Heart right ventricle (tissue), 16 donors: ENCODE measurements at places on chromosomes 5 and 9. TPM values are rescaled to one million over a fixed set of nuclear protein-coding genes. Genes with fewer than 3 reads are reported as not detected.

DNA sequence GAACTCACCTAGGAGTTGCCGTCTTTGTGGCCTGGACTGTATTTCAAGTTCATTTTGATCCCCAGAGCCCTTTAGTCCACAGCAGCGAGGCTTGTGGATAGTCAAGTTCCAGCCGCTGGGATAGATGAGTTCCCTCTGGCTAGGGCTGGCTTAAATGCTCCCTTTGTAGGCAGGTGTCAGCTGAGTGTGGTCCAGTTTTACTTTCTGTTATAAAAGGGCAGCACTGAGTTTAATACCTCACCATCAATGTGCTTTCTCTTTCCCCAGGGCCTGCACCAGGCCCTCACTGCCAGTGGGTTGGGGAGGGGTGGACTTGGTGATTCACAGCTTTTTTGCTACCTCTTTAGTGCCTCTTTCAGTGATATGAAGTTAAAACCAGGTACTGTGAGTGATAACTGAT, 188.2 kb downstream of the SLCO4C1 start:
- DNase-seq = no peak

DNA sequence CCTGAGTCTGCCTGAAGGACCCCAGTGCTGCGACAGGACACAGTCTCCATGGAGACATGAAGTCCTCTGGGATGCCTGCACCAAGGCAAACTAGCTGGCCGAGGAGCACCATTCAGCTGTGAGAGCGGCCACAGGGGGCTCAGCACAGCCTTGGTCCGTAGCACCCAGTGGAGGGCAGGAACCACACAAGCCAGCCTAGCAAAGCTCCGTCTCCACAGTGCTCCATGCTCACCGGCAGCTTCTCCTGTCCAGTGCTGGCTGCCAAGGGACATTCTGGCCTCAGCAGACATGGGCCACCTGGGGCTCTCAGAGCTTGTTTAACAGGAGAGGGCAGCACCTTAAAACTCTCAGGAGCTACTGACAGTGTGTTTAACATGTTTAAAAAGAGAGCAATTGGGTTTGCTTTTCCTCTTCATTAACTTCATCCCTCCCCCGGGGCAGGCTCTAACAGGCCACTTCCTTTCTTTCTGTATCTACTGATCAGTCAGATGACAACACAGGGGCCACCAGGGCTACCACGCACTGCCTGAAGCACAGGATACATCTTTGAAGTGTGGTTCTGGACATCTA, 57.0 kb downstream of the SECISBP2 start:
- DNase-seq = no peak

DNA sequence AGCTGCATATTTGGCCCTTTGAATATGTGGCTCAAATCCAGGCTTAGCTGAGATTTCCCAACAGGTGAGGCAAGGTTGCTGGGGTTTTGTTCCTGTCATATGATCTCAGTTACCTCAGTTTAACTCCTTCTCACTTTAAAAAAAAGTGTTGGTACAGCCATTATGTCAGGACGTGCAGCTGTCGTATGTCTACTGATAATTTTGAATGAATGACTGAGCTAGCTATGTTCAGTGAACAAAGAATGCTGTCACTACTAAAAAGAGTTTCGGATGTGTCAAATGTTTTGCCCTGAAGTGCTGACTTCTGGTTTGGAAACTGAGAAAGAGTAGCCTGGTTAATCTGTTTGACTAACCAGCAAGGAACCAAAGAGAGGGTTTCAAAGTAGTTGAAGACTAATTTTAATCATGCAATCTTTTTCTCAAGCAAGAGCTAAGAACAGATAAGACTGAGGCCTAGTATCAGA, 106.3 kb upstream of the NR3C1 start:
- no peak for DNase-seq

GRCh38 chr9:129174102-129174723, 3.8 kb downstream of the IER5L start:
- DNase-seq = peak; percentile 93

- no peak for DNase-seq
Measured at GRCh38 chr9:3736161-3736560, 210.4 kb upstream of the RFX3 start.

GRCh38 chr5:32157078-32157477, 17.0 kb downstream of the GOLPH3 start:
- no peak for DNase-seq

GRCh38 chr9:69391946-69392345, 66.9 kb downstream of the ENTREP1 start:
- peak; percentile 68 for DNase-seq

DNA sequence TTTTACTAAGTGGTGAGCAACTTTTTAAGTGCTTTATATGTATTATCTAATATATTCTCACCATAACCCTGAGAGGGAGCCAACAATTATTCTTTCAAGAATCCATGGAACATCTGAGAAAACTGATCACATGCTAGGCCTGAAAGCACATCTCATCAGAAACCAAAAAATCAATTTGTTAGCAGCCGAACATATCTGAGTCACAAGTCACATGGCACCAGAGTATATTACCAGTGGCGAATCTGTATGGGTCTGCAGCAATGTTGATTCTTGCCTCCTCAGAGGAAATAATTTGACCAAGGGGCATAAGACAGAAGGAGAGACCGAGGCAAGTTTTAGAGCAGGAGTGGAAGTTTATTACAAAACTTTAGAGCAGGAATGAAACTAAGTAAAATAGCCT, 25.3 kb upstream of the SIL1 start:
- no peak for DNase-seq

GRCh38 chr5:18553269-18553668, 919.0 kb downstream of the TAF11L14 start:
- no peak for DNase-seq

DNA sequence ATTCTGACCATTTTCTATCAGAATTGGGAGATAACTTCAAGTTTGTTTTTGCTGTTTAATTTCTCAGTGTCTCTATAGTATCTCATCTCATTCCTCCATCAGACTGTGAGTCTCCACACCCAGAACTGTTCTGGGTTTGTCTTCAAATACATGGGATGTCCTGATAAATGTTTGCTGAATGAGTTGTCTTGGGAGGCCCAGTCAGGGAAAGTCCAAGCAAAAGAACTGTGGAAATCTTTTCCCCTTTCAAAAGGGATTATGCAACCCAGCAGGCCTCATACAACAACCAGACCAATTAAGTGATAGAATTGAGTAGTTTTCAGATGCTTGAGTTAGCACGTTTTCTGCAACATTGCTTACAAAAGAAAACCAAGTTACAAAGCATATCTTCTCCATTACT, 324.4 kb downstream of the BRINP1 start:
- DNase-seq = no peak

GRCh38 chr5:135032999-135033861, 798 bp downstream of the PITX1 start:
- no peak for DNase-seq

- no peak for DNase-seq
Measured at GRCh38 chr9:129109537-129109903, 1.1 kb downstream of the CRAT start.

GRCh38 chr5:100755435-100755834, 147.6 kb downstream of the ST8SIA4 start:
- no peak for DNase-seq

DNA sequence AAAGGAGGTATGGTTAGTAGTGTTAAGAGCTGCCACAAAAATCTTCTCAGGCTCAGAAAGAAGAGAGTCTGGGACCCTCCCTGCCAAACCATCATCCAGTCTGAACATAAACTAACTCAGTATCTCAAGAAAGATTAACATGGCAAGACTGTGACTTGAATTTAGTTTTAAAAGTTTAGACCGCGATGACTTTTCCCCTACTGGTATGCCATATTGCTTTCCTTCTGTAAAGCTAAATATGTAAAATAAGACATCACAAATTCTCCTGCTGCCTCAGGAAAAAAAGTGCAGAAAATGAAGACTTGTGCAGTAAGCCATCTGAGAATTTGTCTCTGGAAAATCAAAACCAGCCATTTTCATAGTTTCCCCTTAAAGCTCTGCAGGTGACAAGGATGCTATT, 85.2 kb upstream of the STARD4 start:
- DNase-seq = no peak

DNA sequence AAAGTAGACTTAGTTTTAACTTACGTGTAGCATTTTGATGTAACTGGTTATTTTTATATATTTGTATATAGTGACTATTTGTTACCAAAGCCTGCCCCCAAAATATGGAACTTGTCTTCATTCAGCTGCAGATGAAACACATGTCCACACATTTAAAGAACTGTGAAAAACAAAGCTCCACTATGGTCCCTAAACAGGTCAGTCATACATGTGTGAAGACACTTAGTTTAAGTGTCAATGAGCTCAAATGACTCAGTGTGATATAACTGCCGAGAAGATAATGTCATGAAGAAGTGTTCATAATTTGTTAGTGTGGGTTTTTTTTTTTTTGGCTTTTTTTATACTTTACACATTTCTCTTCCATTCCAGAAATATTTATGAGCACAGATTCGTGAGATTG, 28.2 kb downstream of the HAVCR1 start:
- DNase-seq = no peak

DNA sequence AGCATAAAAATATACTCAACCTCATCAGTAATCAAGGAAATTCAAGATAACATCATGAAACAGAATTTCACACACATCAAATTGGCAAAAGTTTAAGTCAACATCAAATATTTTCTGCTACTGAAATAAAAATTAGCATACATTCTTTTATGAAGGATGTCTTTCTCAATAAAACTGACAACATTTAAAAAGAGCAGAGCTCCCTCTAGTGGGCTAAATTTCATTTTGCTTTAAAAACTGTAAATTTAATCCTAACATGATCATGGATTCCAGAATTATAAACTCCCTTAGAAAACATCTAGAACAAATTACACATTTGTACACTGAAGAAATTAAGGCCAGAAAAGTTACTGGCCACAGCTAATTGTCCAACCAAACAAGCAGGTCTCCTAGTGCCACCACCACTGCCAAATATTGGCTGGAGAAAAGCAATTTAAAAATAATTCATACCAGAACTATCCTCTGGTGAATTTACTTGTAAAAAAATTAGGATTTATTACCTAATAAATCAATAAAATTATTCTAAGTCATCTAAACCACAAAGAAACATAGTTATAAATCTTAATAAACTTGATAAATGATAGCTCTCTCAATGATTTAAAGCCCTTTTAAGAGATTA, 31.2 kb downstream of the DEPDC1B start:
- DNase-seq = no peak

- DNase-seq = no peak
Measured at GRCh38 chr5:101932599-101932998, 363.5 kb downstream of the SLCO4C1 start.

- no peak for DNase-seq
Measured at GRCh38 chr5:160221082-160221481, 8.2 kb upstream of the FABP6 start.

- DNase-seq = no peak
Measured at GRCh38 chr9:109256336-109256735, 64.5 kb downstream of the EPB41L4B start.

DNA sequence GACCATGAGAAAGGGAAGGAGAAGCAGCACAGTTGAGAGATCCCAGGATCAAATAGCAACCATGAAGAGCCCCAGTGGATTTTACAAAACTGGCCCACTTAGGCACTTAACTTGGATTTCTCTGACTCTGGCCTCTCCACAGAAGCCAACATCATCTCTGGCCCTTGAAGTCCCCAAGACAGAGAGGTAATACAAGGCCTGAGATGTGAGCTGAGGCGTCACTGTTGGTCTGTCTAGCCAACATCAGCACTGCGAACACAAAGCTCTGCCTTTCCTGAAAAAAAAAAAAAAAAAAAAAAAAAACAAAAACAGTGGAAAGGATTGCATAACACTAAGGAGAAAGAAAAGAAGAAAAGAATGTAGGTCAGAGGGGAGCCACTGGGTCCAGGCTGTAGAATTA, 378.3 kb downstream of the BRINP1 start:
- no peak for DNase-seq

DNA sequence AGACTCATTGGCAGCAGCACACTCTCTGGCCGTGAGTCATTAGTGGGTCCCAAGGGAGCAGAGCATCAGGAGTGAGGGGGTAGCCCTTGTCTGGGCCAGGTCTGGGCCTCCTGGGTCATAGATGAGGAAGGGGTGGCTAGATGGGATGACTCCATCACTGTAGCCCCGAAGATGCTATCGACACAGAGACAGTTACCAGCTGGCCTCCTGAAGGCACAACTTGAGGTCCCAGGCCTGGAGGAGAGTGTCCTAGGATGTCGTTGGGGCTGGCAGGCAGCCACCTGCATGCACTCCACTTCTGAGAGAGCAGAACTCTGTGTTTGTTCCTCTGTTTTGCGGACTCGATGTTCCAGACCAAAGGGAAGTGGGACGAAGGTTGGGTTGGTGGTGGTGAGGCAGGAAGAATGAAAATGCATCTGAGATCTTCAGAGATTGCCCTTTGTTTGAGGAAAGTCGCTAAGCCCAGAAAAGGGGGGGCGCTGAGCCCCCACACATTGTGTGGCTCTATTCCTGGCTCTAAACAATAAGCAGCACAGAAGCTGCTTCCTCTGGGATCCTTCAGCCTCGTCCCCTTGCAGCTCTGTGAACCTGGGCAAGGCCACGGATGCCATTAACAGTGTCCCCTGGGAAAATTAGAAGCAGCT, 4.7 kb downstream of the BTNL9 start:
- DNase-seq = peak; percentile 69

GRCh38 chr9:75996726-75997125, 106.3 kb downstream of the PCSK5 start:
- no peak for DNase-seq

DNA sequence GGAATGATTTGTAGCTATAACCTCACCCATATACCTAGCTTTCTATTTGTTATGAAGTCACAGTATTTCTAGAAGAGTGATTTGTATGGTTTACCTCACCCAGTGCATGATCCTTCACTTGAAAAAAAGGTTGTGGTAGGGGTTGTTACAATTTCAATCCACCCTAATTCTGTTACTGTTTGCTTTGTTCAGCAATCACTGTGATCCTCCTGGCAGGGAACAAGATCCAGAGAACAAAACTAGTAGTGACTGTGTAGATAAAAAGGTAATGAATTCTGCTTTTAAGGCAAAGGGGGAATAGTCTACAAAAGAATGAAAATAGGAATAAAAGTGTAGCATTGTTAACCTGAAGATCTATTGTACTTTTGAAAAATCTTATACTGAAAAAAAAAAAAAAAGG, 191.3 kb upstream of the SH3GL2 start:
- no peak for DNase-seq

- DNase-seq = no peak
Measured at GRCh38 chr5:91070761-91071550, 312.2 kb downstream of the ARRDC3 start.

DNA sequence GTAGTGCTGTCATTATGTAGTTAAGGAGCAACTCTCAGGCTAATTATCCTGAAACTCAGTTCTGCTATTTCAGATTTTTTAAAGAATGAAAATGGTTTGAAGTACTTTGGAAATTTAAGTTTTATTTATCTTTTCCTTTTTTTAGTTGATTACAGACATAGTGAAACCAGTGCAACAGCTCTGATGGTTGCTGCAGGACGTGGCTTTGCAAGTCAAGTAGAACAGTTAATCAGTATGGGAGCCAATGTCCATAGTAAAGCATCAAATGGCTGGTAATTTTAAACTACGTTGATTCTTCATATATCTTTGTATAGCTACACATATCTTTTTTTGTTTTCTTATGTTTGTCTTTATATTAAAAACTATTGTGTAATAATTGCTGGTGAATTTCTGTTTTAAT, 34.9 kb downstream of the YTHDC2 start:
- no peak for DNase-seq

Gene SOX30
- 0.04 TPM for polyA plus RNA-seq

Gene POLR3G
- polyA plus RNA-seq = 2.0 TPM

Gene CSF2
- not detected for polyA plus RNA-seq

Gene BARX1
- 0.06 TPM for polyA plus RNA-seq

Gene GZMA
- polyA plus RNA-seq = 0.83 TPM

Gene PLPPR1
- not detected for polyA plus RNA-seq

Gene COL5A1
- polyA plus RNA-seq = 13.8 TPM

Gene SOHLH1
- not detected for polyA plus RNA-seq

Gene OTULINL
- 0.29 TPM for polyA plus RNA-seq

Gene RORB
- polyA plus RNA-seq = 0.20 TPM

Gene DDX4
- not detected for polyA plus RNA-seq

Gene EQTN
- not detected for polyA plus RNA-seq

Gene SLC30A5
- polyA plus RNA-seq = 17.9 TPM
